ENCODE measurements at places on chromosomes 7 and 10.

DNA sequence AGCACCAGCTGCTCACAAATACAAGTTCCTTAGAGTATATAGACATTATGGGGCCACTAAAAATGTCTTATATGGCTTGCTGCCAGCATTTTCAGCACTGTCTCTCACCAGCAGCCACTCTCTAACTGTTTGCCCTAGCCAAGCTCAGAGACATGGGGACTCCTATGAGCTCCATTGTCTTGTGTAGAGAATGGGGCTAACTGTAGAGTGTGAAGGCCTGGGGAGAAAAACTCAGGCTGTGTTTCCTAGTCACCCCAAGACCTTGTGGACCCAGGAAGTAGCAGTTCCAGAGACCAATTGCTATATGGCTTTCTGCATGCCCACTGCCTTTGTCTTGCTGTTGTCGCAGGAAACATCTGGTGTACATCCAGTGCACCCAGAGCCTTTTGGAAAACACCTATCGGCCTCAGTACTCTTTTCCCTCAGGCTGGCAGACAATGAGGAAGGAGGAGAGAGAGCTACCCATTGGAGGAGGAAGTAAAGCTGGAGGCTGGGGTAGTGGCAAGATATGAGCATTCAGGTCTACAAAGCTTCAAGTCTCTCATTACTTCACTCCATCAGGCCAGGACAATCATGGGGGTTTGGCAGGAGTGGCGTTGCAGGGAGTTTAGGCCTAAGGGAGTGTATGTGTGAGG, 28.4 kb downstream of the ENTPD1 start:
- DNase-seq, result no peak

DNA sequence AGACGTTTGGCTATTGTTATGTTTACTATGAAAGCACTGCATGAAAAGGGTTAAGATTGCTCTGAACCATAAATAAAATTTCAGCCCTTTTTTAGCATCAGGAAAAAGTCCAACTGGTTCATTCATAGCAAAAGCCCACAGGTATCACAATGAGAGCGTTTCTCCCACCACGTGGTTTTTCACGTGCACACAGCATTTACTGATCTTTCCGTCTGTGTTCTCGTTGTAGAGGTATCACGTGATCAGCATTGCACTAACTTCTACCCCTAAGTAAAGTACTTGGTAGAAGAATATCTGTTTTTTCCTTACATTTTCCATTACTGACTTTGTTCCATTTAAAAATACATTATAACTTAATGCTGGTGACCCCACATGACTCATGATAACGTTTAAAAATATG, 17.8 kb upstream of the CCDC3 start:
- no peak for DNase-seq

- peak; percentile 36 for DNase-seq
Measured at GRCh38 chr10:49611816-49612512, 1.9 kb downstream of the SLC18A3 start.

- DNase-seq, result no peak
Measured at GRCh38 chr7:17194656-17195055, 103.8 kb upstream of the AHR start.

- no peak for DNase-seq
Measured at GRCh38 chr7:157310676-157311185, 26.1 kb upstream of the DNAJB6 start.

DNA sequence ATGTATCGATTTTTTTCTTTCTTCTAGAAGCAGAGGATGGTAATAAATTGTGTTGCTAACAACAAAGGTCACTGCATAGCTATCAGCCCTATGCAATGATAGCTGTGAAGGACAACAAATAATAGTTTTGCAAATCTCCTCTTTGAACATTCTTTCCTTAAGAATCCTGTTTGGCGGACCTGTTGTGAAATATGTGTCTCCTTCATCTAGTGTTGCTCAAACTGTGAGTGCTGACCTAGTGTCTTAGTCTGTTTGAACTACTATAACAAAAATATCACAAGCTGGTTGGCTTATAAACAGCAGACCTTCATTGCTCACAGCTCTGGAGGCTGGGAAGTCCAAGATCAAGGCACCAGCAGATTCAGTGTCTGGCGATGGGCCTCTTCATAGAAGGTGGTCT, 53.7 kb downstream of the CAV1 start:
- no peak for DNase-seq

GRCh38 chr7:133230591-133231194, 22.2 kb upstream of the EXOC4 start:
- peak; percentile 27 for DNase-seq

DNA sequence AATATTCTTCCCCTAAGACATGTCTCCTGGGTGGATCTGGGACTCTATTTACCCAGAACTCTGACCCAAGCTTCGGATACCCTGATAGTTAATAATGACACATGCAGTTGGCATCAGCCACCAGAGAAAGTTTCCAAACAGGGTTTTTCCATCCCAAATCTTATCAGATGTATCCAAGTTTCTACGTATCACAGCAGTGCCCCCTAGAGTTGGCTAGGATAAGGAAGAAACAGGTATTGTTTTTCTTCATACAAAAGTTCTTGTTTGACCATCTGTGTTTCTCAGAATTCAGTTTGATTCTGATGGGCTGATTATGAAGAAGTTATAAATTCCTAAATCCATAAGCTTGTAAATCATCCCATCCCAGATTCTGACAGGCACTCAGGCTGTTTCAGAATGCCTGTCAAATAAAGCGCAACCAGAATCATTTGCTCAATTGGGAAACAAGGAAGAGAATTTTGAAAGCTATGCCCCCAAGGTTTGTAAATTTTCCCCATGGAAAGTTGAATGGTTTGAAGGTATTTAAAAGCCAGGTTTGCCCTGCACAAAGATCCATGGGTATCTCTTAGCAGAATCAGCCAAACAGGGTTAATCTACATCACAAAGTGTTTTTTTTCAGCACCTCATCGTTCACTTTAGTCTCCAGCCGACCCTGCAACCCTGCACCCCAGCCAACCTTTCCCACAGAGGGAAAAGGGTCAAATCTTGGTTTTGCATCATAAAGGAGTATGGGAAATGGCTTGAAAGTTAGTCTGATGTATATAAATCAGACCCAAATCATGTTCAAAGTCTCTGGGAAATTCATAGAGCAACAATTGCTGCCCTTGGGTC, 47.4 kb downstream of the NRAP start:
- DNase-seq, result no peak

DNA sequence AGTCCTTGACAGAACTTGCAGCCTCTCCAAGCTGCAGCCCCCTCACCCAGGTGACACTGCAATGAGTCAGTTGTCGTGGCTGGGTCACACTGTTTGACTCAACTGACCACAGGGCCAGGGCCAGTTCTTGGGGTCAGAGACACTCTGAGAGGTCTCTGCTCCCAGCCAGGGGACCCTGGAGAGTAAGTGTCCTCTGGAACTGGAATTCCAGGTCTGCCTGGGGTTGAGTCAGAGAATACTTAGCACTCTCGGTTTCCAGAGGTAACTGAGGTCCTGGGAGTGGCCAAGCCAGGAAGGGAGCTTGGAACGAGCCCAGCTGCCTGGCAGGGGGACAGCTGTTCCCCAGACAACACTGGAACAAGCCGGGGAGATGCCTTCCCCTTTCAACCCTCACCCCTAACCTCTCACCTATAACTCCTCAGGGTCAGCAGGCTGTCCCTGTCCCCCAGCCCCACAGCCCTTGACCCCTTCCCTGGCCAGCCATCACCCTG, 2.2 kb upstream of the MYL10 start:
- no peak for DNase-seq

DNA sequence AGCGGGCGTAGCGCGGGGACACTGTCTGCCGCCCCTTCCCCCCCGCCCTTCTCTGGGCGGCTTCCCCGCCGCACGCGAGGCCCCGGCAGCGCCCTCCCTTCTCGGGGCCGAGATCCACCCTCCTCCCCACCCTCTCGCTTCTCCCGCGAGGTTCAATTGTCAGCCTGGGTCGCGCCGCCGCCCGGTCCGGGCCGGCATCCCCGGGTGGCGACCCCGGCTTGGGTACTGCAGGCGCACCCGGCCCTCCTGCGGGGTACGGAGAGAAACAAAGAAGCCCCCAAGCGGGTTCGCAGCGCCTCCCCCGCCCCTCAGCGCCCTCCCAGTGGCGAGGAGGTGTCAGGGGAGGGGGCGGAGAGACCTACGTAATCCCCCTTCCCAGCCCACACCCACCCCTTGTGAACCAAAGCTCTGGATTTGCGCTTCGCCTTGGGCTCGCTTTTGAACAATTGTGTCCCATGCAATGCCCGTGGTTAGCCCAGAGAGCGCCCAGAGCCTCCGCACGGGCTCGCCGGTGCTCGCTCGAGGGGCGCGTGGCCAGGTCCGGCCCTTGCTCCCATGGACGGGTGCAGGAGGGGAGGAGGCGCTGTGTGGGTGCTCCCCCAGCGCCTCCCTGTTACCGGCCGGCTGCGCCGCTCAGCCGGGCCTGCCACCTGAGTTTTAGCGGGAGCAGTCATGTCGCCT, 634 bp downstream of the HECW1 start:
- peak; percentile 43 for DNase-seq

DNA sequence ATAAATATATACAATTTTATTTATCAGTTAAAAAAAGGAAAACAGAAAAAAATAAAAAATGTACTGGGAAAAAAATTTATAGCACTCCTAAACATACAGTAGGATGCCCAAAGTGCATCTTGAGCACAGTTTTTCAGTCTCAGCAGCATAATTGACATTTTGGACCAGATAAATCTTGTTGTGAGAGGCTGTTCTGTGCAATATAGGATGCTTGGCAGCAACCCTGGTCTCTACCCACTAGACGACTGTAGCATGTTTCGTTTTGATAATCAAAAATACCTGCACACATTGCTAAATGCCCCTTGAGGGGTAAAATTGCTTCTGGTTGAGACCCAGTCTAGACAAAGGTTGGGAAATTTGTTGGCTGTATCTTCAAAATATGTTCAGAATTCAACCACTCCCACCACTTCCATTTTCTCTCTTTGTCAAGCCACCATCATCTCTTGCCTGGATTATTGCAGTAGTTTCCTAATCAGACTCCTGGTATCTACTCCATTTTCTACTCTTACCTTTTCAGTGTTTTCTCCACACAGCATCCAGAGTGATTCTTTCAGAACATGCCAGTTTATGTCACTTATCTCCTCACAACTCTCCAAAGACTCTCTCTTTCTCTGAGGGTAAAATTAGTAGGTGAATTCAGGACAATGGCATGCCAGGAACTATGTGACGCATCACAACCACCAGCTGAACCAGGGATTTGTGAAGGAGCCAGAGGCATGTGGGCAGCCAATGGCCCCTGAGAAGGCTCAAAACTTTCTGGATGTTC, 91.4 kb downstream of the GPR85 start:
- no peak for DNase-seq

DNA sequence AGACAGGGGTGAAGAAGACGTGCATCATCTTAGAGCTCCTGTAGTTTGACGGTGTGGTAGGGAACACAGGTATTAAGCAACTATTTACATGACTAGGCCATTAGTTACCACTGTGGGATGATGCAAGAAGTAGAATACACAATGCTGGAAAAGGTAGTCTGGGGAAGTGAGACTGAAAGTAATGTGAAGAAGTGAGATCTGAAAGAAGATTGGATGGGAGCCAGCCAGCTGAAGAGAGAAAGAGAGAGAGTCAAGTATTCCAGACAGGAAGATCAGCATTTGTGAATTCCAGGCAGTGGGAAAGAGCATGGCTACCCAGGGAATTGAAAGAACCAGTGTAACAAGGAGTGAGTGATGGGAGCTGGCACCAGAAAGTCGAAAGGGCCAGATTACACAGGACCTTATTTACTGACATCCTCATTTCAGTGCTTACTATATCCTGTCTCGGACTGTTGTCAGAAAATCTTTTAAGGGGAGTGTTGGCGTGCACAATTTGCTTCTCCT, 4.0 kb upstream of the CFAP58 start:
- DNase-seq, result peak; percentile 41

- DNase-seq, result no peak
Measured at GRCh38 chr10:26801274-26801673, 59.5 kb downstream of the ABI1 start.

- DNase-seq, result peak; percentile 77
Measured at GRCh38 chr7:44769776-44770294, 21.2 kb downstream of the ZMIZ2 start.

GRCh38 chr10:94046098-94046497, 52.4 kb downstream of the PLCE1 start:
- no peak for DNase-seq

DNA sequence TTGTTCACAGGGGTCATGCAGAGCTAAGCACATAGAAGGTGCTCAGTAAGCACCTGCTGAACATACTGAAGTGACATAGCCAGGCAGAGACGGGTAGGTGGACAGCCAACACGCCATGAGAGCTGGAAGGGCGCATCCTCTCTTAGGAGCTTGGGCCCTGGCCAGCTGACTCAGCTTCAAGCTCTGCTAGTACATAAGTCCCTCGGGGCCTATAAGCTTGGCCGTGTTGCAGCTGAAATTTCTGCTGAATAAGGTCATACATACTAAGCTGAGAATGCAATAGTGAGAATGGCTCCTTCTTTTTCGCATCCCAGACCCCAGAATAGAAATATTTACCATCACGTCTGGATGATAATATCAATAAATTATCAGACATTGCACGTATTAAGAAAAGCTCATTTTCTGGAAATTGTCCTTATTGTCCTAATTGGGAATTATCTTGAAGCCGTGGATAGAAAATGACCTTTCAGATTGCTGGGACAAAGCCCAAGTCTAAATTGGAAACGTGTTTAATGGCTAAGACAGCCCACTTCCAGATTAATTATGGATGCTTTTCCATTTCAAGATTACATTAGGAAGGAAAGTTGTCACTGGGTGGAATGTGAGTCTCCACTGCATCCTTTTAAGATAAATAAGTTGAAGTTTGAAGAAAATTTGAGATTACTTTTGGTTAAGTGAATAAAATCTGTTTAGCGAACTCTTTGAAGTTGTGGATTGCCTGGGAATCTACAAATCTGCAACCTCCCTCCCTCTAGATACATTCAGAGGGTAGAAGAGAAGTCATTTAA, 287.1 kb upstream of the C7orf33 start:
- DNase-seq, result no peak

DNA sequence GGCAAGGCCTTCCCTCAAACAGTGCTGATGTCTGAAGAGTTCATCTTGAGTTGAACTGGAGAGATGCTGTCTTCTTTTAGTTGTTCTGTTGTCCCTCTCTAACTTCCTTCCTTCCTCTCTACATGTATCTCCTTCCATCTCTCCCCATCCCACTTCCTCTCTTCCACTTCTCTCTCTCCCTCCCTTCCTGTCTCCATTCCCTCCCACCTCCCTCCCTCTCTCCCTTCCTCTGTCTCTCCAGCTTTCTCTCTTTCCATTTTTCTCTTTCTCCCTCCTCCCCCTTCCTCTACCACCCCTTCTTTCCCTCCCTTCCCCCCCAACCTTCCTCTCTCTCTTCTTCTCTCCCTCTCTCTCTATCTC, 40.7 kb upstream of the TNS3 start:
- DNase-seq, result no peak

DNA sequence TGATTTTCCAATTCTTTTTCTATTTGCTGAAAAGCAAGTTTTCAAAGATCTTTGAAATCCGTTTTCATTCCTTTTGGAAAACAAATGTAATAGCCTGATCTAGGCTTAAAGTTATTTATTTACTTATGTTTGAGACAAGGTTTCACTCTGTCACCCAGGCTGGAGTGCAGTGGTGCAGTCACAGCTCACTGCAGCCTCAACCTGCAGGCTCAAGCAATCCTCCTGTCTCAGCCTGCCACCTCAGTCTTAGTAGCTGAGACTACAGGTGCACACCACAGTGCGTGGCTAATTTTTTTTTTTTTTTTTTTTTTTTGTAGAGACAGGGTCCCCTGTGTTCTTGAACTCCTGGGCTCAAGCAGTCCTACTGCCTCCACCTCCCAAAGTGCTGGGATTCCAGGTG, 4.6 kb downstream of the ST7 start:
- DNase-seq, result no peak

- no peak for DNase-seq
Measured at GRCh38 chr10:124117833-124118232, 24.4 kb upstream of the CHST15 start.

GRCh38 chr7:4202954-4203353, 479.1 kb upstream of the FOXK1 start:
- no peak for DNase-seq
